Ureter (tissue), 1 donor: ENCODE measurements at places on chromosomes 4 and X. TPM values are rescaled to one million over a fixed set of nuclear protein-coding genes. Genes with fewer than 3 reads are reported as not detected.

DNA sequence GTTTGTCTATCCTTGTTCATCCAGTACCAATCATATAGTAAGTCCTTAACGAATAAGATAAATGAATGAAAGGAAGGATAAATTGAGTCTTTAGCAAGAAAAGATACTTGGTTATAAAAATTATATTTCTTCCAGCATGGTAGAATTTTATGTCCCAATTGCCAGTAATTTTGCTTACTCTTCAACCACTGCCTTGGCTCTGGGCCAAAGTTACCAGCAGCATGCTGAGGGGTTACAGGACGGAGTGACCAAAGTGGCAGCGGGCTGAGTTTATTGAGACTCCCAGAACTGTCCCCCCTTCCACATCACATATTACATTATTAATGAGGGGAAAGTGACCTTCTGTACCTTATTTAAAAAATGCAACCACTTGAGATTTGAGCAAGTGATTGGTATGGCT is 121.7 kb downstream of the RASGEF1B start:
- DNase-seq: no peak

GRCh38 chr4:184745831-184746795 is 12.2 kb upstream of the CENPU start:
- DNase-seq: peak; percentile 86

DNA sequence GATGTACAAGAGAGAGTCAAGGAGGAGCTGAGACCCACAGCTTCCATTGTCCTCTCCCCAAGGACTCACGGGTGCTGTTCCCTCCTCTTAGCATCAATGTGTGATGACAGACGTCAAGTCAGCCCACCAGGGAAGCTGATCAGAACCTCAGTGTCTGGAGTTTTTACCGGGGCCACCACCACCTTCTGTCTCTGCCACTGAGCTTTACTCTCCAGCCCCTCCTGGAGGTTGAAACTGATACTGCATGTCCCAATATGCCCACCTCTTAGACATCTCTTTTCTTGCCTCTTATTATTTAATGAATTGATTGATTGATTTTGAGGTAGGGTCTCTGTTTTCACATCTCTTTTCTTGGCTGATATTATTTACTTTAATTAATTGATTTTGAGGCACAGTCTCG is 10.3 kb upstream of the AKAP17A start:
- DNase-seq: no peak

DNA sequence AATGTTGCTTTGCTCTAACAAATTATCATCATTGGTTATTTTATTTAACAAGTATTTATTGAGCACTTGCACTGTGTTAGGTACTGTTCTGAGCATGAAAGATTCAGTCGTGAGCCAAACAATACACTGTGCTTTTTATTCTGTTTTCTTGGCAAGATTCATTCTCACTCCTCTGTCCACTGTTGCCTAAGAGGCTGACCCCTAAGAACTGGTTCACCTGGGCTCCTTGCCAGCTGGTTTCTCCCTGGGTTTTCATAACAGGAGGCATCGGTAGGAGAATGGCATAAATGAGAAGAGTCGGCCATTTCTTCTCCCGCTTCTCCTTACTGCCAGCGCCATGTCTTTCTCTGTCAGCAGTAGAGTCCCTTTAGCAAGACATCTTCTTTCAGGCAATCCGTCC is 243.7 kb upstream of the DIAPH2 start:
- no peak for DNase-seq

DNA sequence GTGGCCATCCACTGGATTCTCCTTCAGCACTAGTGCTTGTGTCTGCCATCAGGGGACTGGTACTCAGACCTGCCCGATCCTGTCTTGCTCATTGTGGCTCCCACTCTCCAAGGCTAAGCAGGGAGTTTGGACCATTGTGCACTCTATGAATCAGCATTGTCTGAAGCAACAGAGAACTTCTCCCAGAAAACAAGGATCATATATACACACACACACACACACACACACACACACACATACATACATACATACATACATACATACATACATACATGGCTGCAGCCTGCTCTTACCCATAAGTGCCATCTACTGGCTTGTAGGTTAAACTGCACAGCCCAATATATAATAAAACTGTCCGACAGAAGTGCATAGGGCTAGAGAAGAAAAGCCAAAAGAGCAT is 345.3 kb upstream of the LCORL start:
- no peak for DNase-seq

DNA sequence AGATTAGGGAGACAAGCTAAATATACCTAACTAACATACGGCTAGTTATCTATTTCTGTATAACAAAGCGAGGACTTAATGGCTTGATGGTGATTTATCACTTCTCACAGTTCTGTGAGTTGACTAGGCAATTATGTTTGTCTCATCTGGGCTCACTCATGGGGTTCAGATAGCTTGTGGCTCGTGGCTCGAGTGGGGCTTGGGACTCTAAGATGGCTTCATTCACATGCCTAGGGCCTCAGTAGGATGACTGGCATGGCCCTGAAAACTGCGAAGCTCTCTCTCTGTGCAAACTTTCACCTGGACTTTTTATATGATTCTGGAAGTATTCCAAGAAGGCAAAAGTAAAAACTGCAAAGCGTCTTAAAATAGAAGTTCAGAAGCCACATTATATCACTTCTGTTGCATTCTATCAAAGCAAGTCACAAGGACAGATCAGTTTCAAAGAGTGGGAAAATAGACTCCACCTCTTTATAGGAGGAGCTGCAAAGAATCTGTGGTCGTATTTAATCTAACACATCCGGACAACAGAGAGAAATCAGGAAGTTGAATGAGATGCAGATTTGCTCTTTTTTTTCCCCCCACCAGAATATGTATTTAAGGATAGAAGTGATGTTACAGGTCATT is 491.2 kb downstream of the INPP4B start:
- no peak for DNase-seq

DNA sequence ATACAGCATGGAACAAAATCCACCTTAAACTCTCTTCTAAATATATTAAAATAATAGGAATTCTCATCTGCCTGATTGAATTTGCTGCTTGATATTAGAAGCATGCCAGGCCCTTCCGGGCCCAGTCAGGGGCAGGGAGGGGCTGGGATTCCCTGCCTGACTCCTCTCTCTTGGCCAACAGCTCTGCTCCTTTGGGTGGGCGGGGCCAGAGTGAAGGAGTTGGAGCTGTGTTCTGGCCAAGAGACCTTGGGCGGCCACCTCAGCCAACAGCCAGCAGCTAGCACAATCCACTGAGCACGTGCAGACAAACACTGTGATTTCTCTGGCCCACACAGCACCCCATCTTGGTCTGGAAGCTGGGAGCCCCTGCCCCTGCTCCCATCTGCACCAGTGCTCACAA is 140.3 kb downstream of the PJA1 start:
- peak; percentile 77 for DNase-seq

Gene SPANXA2
- total RNA-seq: not detected
